Stimulated activated effector memory CD8-positive, alpha-beta T cell treated with anti-CD3 and anti-CD28 coated beads, Interleukin-12 subunit alpha, Interleukin-12 subunit beta, amount 100 ng/mL, for 72 hours (primary cell): ENCODE measurements at places on chromosomes 7 and 10.

GRCh38 chr10:58952162-58952601 is 224.3 kb upstream of the PHYHIPL start:
- DNase-seq, result no peak

- no peak for DNase-seq
Observed at GRCh38 chr10:132611986-132612385, 74.4 kb downstream of the INPP5A start.

- DNase-seq, result no peak
Observed at GRCh38 chr10:124071141-124071540, 22.3 kb downstream of the CHST15 start.

DNA sequence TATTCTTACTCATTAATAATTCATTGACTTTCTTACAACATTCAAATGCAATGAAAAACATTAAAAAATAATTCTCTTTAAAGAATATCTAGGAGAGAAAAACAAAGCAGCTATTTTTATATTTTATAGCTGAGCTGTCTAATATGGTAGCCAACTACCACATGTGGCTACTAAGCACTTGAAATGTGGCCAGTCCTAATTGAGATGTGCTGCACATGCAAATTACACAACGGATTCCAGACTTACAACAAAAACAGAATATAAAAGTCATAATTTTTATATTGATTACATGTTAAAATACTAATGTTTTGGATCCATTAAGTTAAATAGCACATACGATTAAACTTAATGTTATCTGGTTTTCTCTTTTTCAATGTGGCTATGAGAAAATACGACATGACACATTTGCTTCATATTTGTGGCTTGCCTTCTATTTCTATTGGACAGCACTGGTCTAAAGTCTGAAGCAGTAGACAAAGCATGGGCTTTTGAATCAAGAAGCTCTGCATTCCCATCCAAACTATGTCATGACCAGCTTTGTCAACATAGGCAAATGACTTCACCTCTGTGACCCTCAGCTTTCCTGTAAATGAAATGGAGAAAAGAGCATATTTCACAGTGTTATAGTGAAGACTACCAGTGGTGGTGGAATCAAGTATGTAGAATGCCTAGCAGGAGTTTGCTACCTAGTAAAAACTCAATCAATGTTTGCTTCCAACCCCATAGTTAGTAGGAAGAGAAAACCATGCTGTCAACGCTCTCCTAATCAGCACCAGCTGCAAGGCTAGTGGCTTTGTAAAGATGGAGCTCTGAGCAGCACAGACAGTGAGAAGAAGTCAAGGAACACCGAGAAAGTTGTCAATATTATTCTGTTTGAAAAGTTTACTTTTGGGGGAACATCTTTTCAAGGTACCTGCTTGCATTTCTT is 37.1 kb upstream of the GDF10 start:
- DNase-seq, result no peak

- DNase-seq, result no peak
Observed at GRCh38 chr7:55533729-55534080, 38.6 kb downstream of the VOPP1 start.

GRCh38 chr7:4687956-4688355 is 5.9 kb downstream of the FOXK1 start:
- no peak for DNase-seq

GRCh38 chr7:111126987-111127386 is 36.1 kb downstream of the LRRN3 start:
- DNase-seq, result no peak
